ENCODE measurements at places on chromosomes 3 and 15.

- DNase-seq: no peak
Measured at GRCh38 chr3:19155375-19155774, 7.1 kb downstream of the KCNH8 start.

DNA sequence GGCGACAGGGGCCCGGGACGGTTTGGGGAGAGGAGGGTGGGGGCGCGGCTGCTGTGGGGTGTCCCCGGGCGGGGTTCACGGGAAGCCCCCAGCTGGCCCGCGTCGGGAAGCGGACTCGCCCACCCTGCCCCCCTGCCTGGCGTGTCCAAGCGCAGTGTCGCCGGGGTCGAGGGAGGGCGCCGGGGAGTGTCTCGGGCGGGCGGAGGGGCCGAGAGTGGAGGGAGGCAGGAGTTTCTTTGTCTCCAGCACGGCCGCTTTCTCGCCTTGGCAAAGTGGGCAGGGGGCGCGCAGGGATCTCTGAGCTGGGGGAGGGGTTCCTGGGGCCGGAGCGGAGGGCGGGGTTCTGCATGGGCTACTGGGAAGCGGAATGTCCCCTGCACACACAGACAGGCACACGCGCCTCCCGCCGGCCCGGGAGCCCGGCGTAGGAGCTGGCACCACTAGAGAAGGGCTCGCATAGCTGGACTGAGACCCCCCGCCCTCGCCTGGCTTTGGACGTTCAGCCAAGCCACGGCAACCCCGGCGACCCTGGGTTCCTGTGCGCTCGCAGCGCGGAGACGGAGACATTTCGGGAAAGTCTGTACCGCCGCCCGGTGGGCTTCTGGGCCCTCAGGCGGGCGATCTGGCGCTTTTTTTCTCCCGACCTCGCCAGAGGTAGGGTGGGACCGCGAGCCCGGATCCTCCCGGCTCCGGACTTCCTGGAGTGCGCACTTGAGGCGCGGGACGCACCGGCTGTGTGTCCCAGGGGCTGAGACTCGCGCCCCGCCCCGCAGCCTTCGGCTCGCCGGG, 822 bp downstream of the ST8SIA2 start:
- peak; percentile 52 for DNase-seq

DNA sequence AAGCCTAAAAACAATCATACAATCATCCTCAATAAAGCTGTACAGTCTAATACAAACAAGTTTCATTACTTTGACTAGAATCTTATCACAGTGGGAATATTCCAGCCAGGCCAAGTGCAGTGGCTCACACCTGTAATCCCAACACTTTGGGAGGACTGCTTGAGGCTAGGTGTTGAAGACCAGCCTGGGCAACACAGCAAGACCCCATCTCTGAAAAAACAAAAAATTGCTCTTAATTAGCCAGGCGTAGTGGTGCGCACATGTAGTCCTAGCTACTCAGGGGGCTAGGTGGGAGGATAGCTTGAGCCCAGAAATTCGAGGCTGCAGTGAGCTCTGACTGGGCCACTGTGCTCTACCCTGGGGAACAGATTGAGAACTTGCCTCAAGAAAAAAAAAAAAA, 3.3 kb downstream of the RPN1 start:
- no peak for DNase-seq

DNA sequence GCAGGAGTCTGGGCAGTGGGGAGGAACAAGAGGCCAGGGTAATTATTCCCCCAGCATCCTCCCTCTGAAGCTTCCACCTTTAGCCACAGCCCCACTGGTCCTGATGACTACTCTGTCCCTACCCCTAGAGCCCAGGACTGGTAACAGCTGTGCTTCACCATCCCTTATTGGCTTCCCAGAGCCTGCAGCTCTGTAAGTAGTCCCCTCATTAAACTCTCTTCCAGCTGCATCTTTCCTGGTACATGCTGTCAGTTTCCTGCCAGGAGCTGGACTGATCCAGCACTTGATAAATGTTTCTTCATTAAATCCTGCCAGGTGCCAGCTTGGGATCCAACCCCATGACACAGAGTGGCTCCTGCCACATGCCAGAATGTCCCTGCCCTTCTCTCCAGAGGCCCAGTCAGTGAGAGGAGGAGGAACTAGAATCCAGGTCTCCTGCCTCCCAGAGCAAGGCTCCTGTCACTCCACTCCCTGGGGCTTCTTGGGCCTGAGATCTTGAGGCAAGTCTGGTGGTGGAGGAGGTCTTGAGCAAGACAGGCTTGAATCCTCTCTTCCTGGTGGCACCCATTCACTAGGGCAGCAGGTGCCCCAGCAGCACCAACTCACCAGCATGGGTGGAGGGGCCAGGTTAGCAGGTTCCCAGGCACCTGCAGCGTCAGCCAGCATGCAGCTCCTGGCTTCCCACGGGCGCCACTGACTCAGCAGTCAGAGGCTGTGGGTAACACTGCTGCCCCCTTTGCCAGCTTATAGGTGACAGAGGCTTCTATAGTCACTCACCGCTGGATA, 27.6 kb downstream of the FBXW12 start:
- DNase-seq: no peak

GRCh38 chr3:184305577-184305976, 6.5 kb downstream of the PSMD2 start:
- DNase-seq: no peak

GRCh38 chr3:128549283-128550112, 56.5 kb upstream of the GATA2 start:
- DNase-seq: peak; percentile 81

- no peak for DNase-seq
Measured at GRCh38 chr3:152836269-152836668, 1.3 kb downstream of the P2RY1 start.

GRCh38 chr3:169215461-169216352, 447.8 kb downstream of the MECOM start:
- no peak for DNase-seq

GRCh38 chr3:9784965-9785364, 7.3 kb downstream of the TADA3 start:
- no peak for DNase-seq

GRCh38 chr3:150015901-150016300, 45.2 kb upstream of the PFN2 start:
- DNase-seq: no peak

DNA sequence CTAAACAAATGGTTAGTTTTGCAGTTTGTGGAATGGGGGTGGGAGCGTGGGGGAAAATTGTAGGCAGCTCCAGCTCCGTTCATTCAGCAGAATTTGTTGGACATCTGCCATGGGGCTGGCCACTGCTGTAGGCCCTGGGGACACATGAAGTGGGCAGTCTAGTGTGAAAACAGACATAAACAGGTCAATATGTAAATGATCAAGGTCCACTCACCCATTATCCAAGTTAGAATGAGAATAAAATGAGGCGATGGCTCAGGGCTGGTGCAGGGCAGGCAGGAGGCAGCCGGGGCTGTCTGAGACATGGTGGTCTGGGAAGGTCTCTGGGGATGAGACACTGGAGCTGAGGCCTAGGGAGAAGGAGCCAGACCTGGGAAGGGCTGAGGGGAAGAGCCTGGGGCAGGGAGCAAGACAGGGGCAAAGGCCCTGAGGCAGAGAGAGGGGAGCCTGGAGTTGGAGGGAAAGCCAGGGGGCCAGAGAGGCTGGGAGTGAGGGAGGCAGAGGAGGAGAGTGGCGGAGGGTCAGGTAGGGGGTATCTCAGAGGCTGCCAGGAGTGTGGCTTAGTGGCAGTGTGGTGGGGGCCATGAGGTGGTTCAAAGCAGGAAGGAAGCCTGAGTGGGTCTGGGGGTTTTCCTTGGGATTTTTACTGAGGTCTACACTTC, 6.2 kb upstream of the SLC6A6 start:
- no peak for DNase-seq

GRCh38 chr3:159114582-159114981, 312.7 kb downstream of the MFSD1 start:
- no peak for DNase-seq

GRCh38 chr15:96804754-96805153, 474.3 kb downstream of the NR2F2 start:
- DNase-seq: no peak

- DNase-seq: no peak
Measured at GRCh38 chr3:150472421-150472820, 64.3 kb downstream of the TSC22D2 start.

- no peak for DNase-seq
Measured at GRCh38 chr3:130933801-130934345, 40.0 kb downstream of the ATP2C1 start.

DNA sequence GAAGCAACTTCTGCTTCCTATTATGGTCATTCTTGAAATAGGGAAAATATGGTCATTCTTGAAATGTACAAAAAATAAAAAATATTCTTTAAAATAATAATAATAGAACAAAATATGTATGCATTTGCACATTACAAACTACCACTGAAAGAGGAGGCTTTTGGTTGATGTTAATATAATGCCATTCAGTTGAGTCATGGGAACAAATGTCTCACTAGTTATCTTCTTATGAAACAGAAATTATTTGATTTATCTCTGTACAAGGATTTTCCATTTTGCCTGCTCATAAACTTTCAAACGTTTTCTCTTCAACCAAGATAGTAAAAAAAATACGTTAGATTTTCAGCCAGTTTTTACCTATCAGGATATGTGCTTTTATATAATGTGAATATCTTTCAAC, 1662.7 kb downstream of the OTOL1 start:
- no peak for DNase-seq

GRCh38 chr15:28931828-28932227, 46.1 kb downstream of the APBA2 start:
- DNase-seq: no peak

DNA sequence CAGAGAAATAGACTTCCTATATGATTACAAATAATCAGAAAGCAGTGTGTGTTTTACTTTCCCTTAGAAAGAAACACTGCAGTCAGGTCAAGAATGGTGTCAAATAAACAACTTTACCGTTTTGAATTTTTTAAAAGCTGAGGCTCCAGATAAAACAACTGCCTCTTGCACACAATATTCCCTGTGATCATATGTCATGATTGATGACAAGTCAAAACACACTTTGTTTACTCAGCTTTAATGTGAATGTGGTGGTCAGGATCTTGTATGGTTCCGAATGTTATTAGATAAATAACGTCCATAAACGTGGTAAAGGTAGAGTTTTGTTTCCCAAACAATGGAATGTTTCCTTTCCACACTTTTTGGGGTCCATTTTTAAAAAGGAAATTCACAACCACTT, 428.4 kb upstream of the MDFIC2 start:
- no peak for DNase-seq

DNA sequence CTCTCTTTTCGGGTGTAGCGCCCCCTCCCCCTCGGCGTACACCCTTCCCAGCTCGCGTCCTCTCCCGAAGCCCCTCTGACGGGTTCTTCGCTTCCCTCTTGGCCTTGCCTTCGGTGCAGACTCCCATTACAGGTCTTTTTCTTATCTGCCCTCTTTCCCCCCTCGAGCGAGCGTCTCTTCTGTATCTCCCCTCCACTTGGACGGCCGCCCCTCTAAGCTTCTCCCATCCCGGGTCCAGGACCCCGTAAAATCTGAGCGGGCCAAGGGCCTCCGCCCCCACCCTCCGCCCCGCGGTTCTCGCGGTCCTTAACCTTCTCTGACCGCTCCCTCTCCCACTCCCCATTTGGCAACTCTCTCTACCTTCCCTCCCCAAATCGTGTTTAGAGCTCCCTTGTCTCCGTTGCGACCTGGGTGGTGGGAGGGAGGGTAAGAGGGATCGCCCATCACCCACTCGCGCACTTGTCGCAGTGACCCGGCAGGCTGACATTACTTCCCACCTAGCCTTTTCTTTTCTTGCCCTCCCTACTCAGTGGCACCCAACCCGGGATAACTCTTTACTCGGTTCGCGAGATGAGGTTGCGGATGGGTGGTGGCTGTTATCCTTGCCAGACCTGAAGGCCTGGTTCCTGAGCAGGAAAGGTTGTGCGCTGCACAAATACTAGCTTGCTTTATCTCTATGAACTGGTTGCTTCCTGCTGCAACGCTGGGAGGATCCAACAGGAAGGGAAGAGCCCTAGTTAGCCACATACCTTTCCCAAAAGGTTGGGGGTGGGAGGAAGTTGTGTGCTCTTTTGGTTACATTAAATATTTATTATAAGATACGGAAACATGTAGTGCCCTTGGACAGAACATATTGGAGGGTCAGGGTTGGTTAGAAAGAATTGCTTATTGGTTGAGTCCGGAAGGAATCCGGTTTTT, 922 bp downstream of the RAB11A start:
- peak; percentile 48 for DNase-seq

DNA sequence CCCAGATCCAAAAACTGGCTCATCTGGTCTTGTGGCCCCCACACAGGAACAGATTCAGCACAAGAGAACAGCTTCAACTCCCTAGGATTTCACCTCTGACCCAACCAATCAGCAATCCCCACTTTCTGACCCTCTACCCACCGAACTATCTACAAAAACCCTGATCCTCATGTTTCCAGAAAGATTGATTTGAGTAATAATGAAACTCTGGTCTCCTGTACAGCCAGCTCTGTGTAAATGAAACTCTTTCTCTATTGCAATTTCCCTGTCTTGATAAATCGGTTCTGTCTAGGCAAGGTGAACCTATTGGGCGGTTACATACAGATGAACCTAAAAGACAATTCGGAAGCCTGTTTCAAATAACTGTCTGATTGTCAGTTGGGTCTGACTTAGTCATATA, 847.6 kb upstream of the ALCAM start:
- DNase-seq: no peak

DNA sequence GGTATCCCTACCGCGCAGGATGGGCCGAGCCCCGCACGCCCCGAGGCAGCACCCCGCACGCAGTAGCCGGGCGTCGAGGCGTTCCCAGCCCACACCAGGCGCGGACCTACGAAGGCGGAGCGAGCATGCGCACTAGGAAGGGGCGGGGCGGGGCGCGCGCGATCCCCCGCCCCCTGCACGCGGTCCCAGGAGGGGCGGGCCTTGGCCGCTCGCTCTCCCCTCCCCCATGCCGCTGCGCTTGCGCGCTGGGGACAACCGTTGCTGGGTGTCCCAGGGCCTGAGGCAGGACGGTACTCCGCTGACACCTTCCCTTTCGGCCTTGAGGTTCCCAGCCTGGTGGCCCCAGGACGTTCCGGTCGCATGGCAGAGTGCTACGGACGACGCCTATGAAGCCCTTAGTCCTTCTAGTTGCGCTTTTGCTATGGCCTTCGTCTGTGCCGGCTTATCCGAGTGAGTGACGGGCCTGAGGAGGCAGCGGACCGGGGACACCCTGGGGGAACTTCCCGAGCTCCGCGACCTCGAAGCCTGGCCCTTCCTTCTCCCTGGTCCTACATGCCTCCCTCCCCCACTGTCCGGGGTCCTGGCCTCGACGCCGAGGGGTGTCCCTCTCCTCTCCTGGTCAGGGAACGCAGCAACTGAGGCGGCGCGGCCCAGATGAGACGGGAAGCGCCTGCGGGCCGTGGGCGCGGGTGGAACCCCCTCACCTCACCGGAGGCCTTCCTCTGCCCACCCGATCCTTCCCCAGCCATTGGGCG, at the start of gene SPESP1:
TSS of gene SPESP1 (plus strand) at position 258 of the 755 bp plus-strand sequence. CDS start at position 387, 129 bp downstream.
- DNase-seq: peak; percentile 7

DNA sequence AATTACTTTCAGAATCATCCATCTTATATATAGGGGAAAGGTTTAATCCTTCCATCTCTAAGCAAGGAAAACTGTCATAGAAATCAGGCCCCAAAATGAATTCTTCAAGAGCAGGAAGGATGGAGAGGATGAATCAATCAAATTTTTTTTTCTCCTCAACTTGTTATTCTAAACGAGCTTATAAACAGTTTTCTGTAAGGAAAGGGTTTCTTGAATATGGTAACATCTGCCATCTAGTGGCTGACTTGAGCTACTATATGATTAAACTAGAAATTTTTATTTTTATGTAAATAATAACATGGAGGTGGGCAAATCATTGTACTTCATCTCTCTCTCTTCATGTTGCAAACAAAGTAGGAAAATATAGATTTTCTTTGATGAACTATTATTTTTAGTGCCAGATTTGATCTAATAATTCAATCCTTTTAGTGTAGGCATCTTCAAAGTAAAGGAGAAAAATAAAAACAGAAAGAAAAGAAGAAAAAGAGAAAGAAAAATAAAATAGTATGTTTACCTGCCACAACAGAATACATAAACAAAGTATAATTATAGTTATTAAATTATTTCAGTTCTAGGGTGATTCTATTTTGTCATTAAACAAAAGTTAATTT, 146.6 kb downstream of the SERPINI1 start:
- no peak for DNase-seq

All from BE2C (cell line).